GM06990 (cell line): ENCODE measurements at places on chromosomes 2 and 18.

- no peak for DNase-seq
These were observed 321.1 kb downstream of the SATB2 start for GRCh38 chr2:199136681-199137080.

GRCh38 chr2:190063624-190064023 lies 1.1 kb upstream of the MSTN start:
- no peak for DNase-seq

- no peak for DNase-seq
These were observed 385.1 kb upstream of the MEX3C start for GRCh38 chr18:51582551-51582950.

- no peak for DNase-seq
These were observed 28.0 kb downstream of the AGAP1 start for GRCh38 chr2:235521844-235522243.

DNA sequence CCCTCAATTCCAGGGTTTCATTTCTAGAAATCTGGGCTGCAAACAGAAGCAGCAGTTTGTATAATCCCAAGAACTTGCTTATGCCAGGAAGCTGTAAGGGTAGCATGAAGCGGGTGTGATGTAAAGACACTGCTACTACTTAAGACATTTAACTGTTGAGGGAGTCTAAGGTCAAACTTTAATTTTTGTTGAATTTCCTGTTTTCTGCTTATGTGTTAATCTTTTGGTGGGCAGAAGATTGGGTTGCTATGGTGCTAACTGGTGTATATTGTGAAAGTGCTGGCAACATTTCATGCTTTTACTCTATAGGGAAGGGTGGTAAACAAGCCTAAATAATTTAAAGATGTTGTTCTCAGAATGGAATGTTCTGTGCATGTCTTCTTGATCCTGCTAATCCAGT lies 2.7 kb downstream of the NCOA1 start:
- DNase-seq = no peak

DNA sequence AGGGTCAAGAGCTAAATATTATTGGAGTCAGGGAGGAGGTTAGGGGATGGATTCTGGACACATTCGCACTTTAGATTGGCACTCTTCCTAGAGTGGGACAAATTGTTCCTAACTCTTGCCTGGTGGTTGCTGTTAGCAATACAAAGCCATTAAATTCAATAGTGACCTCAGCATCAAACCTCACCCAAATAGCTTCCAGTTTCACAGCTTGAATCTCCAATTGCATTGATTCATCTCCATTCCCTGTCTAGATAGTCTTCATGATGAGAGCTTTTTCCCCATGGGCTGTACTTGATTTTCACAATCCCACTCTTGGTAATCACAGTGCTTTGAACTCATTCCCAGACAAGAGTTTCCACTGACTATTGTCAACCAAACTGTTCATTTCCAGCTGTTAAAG lies 585.9 kb upstream of the SYT4 start:
- no peak for DNase-seq

GRCh38 chr2:204913854-204914464 lies 368.7 kb downstream of the PARD3B start:
- DNase-seq = no peak

DNA sequence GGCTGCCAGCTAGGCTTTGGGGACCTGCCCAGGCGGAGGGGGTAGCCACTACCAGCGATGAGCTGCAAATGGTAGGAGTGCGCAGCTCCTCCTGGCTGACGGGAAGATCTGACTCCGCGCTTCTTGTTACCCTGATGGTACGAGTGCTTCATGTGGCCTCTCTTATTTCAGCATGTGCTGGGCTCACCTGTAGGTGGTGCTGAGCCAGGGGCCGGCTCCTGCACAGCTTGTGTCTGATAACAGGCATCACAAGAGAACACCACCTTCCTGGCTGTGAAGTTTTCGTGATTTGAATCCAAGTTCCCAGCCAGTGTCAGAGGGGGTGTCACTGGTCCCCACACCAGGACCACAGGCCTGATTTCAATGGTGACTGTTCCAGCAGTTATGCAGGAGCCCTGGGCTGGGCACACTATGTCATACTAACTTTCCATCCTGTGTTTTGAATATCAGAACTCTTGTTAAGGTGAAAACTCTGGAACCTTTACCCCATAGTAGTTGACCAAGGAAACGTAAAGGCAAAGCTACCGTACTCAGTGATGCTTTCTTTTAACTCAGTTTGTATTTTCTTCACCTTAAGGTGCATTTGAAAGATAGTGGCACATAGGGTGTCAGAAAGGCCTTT lies 28.0 kb downstream of the APCDD1 start:
- DNase-seq = no peak

DNA sequence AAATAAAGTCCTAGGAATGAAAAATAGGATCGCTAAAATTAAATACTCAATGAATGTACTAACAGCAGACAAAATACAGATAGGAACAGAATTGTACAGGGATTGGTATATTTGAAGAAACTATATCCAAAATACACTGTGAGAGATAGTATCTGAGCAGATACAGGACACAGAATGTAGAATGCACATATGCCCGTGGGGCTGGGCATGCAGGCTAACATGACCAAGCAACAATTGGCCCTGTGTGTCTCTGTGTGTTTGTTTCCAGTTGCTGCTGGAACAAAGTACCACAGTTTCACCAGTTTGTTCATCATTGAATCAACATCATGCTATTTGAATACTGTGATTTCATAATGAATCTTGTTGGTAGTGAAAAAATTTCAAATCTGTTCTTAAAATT lies 127.6 kb downstream of the PMAIP1 start:
- DNase-seq = no peak

DNA sequence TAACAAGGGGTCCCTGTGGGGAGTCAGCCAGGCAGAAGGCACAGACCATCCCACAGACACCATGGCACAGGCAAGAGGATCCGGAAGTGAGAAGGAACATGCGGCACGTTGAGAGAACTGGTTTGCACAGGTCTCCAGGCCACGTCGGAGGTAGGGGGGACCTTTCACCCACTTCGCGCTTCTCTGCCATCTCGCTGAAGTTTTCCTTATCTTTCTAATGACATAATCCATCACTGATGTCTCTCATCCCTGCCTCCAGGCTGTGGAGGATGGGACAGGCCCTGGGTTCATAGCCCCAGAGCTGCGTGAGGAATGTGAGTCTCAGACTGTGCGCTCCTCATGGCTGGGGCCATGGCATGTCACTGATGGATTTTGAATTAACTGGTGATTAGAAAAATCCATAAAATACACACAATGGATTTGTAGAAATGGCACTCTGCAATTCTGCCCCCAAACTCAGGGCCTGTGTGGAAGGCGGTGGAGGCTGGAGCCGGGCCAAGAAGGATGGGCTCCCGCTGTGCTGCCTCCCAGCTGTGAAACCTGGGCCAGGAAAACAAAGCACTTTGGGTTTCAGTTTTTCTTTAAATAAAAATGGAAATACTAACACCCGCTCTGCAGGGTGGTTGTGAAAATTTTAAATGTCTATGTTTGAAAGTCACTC lies 113.3 kb upstream of the ALKAL2 start:
- DNase-seq = no peak

GRCh38 chr2:127172306-127172705 lies 47.8 kb downstream of the CYP27C1 start:
- DNase-seq = no peak

- DNase-seq = no peak
These were observed 130.1 kb downstream of the NFATC1 start for GRCh38 chr18:79525556-79526467.

DNA sequence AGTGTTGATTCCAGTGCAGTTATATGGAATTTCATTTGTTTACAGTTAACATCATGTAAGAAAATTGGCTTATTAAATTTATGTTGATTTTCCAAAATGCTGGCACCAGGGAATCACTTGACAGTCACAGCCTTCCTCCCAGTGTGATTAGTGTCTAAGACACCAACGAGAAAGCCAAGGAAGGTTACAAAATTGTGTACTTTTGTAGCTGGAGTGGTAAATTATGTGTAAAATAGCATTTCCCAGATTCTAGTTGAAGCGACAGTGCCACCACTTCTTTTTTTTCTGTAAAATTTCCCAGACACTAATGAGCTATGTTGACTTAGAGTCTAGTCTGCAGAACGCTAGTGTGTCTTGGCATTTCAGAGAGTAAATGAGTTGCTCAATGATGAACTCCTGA lies 101.3 kb downstream of the NCK2 start:
- DNase-seq = no peak

DNA sequence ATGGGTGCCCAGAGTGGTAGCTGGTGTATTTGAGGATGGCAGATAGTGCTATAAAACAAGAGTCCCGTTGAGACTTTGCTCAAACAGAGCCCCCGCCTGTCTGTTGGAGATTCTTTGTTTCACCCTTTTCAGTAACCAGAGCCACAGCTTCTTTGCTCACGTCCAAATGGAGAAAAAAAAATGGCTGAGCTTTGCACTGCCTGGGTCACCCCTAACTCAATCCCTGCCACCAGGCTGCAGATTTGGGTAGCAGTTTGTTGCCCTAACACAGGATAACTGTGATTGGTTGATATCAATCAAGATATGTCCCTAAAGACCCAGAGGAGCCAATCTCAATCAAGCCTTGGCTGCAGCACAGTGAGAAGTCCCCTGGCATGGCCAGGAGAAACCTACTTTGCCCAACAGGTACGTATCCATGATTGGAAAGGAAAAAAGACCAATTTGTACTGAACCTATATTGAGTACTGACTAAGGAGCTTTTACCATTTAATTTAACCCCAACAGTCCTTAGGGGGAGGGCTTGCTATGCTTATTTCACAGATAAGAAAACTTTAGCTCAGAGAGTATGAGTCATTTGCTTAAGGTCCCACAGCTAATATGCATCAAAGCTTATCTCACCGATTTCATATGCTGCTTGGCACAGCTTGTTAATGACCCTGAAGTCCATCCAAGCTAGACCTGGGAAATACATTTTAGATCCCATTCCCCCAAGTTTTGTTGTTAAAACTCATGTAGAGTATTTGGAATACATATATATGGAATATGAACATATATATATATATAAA lies 72.0 kb upstream of the SH3BP4 start:
- DNase-seq = no peak
